ENCODE measurements at places on chromosomes 12 and 14. TPM values are rescaled to one million over a fixed set of nuclear protein-coding genes. Genes with fewer than 3 reads are reported as not detected.
A peak's percentile ranks its signal among the peaks of the same experiment; 100 is the strongest.

The KRT76 gene
- total RNA-seq: not detected

The FGD6 gene
- 19.9 TPM for total RNA-seq

The SLC39A5 gene
- total RNA-seq: not detected

The HECTD4 gene
- 28.2 TPM for total RNA-seq

The AHNAK2 gene
- 4.6 TPM for total RNA-seq

The PROX2 gene
- not detected for total RNA-seq

DNA sequence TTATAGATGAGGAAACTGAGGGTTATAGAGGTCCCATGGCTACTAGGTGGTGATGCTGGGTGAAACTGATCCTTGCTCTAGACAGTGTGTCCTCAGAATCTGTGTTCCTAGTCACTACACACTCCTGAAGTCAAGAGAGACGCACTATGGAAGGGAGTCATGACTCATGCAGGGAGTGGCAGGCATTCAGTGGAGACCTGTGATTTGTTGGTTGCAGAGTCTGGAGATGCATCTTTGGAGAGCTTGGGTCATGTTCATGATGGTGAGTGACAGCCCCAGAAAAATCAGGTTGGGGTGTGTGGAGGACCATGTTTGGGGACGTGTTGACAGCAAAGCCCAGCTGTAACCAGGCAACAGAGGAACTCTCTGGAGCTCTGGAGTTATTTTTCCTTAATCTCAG, 38.0 kb upstream of the FBXO21 start:
- DNase-seq: no peak

DNA sequence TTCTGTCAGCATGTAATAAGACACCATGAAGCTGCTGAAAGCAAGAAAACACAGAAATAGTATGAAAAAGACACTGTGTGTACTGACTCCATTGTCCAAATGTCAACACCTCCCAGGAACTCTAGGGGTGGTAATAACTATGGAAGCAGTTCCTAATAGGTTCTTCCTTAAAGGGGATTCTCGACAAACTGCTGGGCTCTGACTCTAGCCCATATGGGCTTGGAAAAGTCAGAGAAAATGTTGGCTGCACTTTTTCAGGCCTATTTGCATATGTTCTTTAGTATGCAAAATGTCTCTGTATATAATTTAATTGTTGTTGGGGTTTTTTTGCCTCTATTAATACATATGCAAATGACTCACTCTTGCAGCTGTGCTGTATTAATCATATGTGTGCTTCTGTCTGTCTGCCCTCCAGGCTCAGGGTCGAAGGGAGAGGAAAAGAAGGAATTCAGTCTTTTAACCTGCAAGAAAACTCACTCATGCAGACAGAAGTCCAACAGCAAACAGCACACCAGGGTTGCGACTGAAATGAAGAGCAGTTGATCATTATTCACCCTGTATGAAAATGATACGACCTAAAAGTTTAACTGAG, 317.6 kb downstream of the SOX5 start:
- DNase-seq: no peak

DNA sequence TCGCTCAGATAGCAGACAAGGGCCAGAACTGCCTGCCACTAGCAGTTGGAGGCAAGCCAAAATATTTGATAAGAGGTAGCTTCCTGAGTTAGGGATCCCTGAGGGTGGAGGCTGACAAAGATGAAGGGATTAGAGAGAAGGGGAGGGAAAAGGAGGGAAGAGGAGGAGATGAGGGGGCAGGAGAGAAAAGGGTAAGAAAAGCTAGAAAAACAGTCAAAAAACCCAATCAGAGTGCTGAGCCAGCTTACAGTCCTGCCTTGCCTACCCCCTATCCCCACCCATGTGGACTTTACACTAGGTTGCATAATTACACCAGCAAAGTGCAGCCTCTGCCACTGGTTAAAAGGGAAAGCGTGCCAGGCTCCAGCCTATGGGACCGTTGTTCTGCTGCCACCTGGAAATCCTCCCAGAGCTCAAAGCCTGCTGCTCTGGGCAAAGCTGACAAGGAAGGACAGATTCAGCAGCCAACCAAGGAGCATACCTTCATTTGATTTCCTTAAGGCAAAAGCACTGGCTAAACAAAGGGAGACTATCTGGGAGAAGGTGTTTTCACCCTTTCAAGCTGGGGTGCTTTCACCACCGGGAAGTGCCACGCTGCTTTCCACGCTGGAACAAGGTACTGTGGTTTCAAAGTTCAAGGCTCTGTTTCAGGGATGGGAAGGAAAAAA, 3.8 kb upstream of the NUMB start:
- DNase-seq: no peak

GRCh38 chr12:95201056-95201670, 16.1 kb downstream of the FGD6 start:
- DNase-seq: no peak

DNA sequence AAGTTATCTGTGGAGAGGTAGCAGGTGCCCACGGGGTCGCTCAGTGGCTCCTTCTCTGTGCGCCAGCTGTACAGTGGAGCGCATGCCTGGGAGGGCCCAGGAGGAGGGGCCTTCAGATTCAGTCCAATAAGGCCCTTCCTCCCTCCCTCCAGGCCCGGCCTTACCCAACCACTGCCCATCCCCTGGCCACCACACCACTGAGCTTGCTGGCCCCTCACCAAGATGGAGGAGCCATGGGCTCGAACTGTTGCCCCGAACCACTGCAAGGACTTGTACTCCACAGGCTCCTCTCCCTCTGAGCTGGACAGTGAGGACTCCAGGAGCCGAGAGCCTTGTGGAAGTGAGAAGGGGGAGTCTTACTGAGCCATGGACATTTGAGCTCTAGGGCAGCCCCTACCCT, 9.8 kb downstream of the ITGA5 start:
- DNase-seq: no peak

DNA sequence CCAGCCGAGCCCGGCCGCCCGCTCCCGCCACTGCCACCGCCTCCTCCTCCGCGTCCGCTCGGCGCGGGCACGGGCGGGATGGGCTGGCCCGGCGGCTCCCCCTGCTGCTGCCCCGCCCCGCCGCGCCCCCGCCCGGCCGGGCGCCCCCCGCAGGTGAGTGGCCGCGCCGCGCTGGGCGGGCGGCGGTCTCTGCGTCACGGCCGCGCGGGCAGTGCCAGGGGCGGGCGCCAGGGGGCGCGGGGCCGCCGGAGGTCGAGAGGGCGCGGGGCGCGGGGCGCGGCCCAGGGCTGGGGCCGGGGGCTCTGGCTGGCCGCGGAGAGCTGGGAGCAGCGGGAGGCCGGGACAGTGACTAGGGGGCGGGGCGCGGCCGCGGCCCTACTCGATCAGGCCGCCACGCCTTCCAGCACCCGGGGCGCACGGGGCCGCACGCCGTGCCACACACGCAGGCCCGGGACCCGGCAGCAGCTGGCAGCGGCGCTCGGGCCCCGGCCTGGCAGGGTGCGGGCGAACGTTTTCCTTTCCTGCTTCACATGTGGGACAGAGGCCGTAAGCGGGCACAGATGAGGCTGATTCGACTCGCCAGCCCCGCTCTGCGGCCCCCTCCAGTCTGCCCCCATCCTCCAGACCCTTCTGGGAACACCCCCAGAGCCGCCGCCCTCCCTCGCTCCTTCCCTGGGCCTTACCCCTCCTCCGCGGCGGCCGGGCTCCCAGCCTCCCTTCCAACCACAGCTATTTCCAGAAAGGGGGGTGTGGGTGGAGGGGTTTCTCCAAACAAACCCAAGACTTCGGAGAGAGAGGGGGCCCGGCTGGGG, 2.4 kb upstream of the TNS2 start:
- peak; percentile 89 for DNase-seq

DNA sequence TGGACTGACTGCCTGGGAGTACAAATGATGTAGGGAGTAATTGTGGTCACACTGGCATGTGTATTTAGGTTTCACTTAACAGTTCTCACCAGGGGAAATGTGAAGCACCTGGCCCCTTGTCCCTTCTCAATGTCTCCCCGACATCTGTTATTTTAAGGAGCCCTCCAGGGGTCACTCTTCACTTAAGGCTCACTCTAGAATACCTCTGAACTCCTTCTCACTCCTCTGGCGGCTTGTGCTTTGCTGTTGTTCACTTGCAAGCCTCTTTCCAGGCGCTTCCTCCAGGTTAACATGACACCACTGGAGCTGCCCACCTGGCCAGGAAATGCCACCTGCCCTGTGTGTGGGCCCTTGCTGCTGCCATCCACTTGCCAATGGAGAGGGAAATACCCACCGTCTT, 56.5 kb upstream of the GZMB start:
- DNase-seq: no peak

DNA sequence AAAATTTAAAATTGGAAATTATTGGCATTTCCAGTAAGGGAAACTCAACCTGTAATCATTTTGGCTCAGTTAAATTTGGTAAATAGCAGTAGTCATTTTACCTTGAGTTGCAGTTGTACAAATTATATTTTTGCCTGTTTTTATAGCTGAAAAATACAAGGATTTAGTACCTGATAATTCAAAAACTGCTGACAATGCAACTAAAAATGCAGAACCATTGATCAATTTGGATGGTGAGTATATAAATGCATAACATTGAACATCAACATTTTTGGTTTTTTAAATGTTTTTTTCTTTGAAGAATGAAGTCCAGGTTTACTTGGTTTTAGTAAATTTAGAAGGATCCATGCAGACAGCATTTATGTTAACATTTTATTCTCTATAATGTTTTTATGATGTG, 9.0 kb downstream of the RTRAF start:
- DNase-seq: no peak

DNA sequence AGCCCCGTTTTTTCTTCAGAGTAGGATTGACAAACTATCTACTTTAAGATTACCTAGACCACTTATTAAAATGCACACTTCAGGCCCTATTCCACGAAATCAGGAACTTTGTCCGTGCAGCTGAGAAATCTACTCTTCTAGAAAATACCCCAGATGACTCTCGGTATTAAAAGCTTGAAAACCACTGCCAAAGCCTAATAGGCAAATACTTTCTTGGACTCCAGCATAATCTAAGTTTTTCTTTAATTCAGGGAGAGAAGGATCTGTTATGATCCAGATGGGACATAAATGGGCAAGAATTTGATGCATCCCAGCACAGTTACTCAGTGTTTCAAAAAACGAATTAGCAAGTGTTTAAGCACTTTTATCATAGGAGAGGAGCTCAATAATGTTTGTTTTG, 94.5 kb downstream of the TMX1 start:
- DNase-seq: no peak

DNA sequence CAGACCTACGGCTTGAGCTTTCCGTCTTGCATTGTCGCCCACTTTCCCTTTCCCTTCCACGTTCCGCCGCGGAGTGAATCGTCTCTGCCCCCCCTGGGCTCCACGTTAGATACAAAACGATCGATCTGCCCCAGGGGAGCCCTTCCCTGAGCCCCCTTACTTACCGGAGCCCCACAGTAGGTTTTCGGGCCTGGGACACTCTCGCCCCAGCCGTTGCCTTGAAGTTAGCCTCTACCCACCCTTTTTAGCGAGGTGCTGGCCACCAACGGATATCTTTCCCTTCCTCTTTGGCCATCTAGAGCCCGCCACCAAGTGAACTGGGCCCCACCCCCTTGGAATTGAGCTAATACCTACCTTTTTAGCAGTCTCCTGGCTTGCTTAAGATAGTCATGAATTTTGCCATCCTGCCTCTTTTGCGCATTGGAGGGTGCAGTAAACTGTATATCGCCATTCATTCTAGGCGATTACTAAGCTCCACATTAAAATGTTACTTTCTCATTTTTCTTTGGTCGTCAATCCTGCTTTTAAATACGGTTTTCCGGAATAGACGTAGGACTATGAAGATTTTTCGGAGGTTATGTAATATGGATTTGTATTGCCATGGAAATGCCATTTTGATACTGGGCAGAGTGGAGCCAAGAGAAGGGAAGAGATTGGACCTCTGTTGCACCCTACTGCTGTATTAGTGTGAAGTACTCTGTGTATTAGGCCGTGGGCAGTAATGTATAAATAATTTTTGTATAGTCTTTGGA, 764 bp downstream of the RBM25 start:
- DNase-seq: no peak

- no peak for DNase-seq
These were observed 83.1 kb upstream of the PAWR start for GRCh38 chr12:79773896-79774295.

- DNase-seq: no peak
These were observed 2.0 kb upstream of the CD4 start for GRCh38 chr12:6787309-6787708.

GRCh38 chr14:95311752-95312151, 8.0 kb downstream of the CLMN start:
- DNase-seq: no peak

GRCh38 chr12:104641862-104642261, 185.1 kb downstream of the CHST11 start:
- no peak for DNase-seq
